ENCODE measurements at places on chromosomes 1 and 21.

DNA sequence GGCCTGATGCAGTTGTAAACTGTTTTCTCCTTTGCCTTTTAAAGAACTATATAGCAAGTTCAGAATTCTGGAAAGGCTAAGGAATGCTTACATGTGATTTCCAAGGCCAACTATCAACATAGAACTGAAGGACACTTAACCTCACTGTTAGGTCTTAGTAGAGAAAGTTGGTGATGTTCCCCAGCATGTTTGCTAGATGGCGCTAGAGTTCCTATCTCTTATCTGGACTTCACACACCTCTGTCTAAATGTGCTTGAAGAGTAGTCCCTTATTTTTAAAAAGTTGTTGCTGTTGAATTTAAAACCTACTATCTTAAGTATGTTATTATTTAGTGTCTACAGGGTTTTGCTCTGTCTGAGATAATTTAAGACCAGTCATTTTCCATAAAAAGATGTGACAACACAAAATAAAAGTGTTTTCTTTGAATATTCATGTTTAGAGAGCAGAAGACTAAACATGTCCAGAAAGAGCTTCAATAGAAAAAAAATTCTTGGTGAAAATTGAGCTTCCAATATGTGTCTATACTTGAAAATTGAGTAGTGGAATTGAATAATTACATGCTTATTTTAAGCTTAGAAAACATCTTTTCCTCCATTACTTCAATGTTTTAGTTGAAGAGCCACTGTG lies 237.3 kb downstream of the S1PR1 start:
- no peak for DNase-seq

DNA sequence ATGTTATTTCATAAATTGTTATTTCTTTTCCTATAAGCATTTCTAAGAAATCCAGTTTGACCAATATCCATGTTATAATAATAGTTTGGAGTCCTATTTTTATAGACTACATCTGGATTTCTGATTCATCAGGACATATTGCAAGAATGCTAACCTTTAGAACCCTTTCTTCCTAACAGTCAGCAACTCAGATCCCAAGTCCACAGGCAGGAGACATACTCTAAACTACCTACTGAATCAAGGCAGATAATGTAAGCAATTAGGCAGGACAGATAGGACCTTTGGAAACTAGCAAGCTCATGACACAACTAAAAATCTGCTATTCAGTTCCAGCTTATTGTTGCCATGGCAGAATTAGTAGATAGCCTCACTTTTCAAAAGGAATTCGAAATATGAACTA lies 104.1 kb downstream of the DENND1B start:
- no peak for DNase-seq

DNA sequence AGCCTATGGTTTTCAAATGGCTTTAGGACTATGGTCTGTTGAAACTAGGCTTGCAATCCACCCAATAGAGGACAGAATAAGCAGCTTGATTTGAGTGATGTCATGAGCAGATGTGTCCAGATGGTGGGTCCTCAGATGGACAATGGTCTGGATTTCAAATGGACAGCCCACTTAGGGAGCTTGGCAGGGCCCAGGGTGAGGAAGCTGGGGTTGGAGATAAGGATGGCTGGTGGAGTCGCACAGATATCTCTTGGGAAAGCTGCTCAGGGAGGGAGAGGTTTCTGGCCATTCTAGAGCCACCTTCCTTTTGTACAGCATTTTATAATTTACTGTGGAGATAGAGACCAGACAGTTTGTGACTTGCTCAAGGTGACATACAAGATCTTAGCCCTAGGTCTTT lies 55.0 kb downstream of the NFASC start:
- DNase-seq: no peak

DNA sequence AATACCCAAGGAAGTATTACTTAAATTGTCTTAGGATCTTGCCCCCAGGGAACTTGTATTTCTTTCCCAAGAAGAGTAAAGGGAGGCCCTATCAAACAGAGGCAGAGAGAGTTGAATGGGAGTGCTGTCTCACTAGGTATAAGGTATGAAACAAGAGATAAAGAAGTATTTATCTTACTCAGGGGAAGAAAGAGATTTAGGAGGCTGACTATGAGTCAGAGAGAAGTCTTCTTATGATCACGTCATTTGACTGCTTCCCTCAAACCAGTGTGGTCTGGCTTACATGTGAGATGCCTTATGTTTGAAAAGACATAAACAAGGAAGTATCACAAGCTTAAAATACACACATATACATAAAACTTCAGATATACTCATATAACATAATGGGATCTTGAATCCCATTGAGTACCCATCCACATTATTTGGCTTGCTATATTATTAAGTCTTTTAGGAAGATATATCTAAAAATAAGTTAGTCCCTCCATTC lies 29.6 kb downstream of the DUSP10 start:
- no peak for DNase-seq

DNA sequence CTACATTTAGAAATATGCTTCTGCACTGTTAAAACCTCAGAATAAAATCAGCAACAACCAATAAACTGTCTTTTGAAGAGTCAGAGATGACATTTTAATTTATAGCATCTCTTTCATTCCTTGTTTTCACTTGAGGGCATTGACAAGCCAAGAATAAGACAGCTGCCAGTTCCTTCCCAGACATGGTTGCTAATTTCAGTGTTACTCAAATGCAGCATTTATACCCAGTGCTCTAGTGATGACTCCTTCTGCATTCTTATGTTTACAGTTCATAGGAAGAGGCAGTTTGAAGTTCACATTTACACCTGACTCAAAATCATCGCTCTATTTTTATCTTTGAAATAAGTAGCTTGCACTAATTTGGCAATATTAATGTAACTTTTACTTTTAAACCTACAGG lies 44.9 kb downstream of the PLA2G4A start:
- DNase-seq: no peak

DNA sequence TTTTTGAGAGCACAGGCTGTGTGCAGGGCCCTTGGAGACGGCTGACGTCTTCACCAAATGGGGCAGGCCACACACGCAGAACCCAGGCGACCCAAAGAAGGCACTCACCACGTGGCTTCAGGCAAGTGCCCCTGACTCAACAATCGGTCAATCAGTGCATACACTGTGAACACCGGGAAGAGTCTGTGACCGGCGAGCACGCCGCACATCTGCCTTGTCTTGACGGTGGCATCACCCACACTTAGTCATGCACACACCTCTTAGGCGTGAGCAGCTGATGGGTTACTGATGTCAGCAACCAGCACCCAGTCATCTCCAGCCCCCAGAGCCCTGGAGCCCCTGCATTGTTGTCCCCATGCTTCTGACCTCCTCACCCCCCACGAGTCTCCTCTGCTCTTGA lies 4.9 kb upstream of the LRRC3 start:
- DNase-seq: no peak

- DNase-seq: no peak
These were observed 14.2 kb downstream of the GBP3 start for GRCh38 chr1:89008511-89008910.

DNA sequence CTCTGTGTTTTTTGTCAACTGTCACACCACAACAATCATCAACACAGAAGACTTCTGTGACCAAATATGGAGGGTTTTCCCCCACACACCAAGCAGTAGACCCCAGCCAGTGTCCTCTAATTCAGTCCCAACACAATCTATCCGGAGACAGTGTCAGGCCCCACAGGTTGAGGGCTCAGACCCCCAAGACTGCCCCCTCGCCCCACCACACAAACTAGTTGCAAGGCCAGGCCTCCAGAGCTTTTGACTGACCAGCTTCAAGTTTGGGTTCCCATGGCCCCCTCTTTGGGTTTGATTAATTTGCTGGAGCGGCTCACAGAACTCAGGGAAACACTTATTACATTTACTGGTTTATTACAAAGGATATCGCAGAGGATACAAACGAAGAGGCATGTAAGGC lies 37.2 kb downstream of the NEK2 start:
- no peak for DNase-seq

GRCh38 chr21:35034203-35034926 lies 14.7 kb downstream of the RUNX1 start:
- DNase-seq: no peak

- no peak for DNase-seq
These were observed 27.7 kb upstream of the CSF3R start for GRCh38 chr1:36510418-36510817.

- DNase-seq: no peak
These were observed 27.0 kb upstream of the SMYD3 start for GRCh38 chr1:246534114-246534513.

- DNase-seq: no peak
These were observed 79.3 kb downstream of the HMCN1 start for GRCh38 chr1:185813401-185813979.

DNA sequence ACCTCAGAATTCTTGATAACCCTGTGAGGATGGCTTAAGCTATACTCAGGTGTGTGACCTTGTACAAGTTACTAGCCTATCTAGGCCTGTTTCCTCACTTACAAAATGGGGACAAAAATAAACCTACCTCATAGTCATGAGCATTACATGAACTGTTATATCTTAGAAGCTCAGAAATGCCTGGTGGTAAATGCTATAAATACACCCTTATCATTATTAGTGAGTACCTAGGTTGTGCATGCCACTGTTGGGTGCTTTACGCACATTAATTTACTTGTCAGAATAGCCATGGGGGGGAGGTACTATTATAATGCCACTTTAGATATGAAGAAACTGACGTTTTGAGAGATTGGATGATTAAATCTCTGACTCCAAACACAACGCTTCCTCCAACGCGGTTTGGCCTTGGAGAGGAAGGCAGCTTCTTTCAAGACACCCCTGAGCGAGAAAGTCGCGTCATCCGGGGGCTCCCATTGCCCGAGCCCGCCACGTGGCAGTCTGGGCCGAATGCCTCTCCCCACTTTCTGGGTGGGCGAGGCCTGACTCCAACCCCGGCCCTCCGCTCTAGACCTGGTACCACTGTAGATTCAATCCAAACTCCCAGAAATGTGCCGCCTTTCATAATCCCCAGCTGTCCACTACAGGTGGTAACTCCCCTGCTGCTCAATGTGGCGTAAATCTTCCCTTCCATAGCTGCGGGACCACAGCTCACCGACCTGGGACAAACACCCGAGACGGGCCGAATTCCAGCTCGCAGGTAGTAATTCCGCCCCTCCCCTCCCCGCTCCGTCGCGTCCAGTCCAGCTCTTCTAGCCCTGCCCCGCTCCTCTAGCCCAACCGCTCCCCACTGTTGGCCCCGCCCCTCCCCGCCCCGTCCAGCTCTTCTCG lies 771 bp upstream of the RAD54L start:
- DNase-seq: peak; percentile 86

- no peak for DNase-seq
These were observed 543.5 kb downstream of the LMO4 start for GRCh38 chr1:87872189-87872588.
